ENCODE measurements at places on chromosomes 5 and 9. TPM values are rescaled to one million over a fixed set of nuclear protein-coding genes. Genes with fewer than 3 reads are reported as not detected.

- DNase-seq, result no peak
These were observed 3.4 kb downstream of the PRPF4 start for GRCh38 chr9:113278840-113279239.

GRCh38 chr5:38621840-38622437, 65.5 kb upstream of the LIFR start:
- DNase-seq, result no peak

- peak; percentile 43 for DNase-seq
These were observed 374.7 kb upstream of the WWC1 start for GRCh38 chr5:167916706-167917105.

GRCh38 chr9:134403292-134403681, 77.0 kb downstream of the RXRA start:
- DNase-seq, result peak; percentile 42

DNA sequence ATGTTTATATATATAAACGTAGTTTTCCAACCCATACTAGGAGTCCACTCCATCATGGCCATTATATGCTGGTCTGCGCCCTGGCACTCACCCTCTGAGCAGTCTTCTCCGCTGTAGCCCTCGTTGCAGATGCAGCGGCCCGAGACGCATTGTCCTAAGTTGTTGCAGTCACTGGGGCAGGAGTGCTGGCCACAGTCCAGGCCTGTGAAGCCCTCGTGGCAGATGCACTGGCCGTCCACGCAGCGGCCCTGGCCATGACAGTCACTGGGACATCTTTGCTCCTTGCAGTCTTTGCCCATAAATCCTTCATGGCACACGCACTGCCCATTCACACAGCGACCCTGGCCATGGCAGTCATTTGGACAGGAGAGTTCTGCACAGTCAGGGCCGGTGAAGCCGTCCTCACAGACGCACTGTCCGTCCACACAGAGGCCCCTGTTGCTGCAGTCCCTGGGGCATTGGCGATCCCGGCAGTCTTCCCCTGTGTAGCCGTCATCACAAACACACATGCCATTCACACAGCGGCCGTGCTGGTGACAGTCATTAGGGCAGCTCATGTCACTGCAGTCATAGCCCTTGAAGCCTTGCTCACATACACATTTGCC, 32.1 kb downstream of the TNC start:
- no peak for DNase-seq

- DNase-seq, result peak; percentile 57
These were observed 57.4 kb downstream of the CFAP95 start for GRCh38 chr9:69877852-69878514.

GRCh38 chr9:515665-516064, 301.0 kb downstream of the DOCK8 start:
- no peak for DNase-seq

DNA sequence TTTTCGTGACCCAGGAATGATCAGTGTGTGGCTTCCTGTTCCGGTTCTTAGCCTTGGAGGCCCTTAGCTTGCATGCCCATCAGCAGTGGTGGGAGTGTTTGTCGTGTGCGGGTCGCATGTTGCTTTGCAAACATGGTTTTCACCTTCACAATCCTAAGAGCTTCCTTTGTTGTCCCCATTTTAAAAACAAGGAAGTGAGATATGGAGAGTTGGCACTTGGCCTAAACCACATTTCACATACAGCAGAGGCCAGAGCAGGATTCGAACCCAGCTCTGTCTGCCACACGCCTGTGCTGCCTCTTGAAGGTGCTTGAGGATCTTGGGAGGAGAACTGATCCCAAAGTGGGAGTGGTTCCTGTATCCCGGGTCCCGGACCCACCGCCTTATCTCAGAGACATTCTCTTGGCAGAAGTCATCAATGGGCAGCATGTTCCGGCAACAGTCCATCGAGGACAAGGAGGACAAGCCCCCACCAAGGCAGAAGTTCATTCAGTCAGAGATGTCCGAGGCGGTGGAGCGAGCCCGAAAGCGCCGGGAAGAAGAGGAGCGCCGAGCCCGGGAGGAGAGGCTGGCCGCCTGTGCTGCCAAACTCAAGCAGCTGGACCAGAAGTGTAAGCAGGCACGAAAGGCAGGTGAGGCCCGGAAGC, 38.2 kb upstream of the POMT1 start:
- DNase-seq, result no peak

DNA sequence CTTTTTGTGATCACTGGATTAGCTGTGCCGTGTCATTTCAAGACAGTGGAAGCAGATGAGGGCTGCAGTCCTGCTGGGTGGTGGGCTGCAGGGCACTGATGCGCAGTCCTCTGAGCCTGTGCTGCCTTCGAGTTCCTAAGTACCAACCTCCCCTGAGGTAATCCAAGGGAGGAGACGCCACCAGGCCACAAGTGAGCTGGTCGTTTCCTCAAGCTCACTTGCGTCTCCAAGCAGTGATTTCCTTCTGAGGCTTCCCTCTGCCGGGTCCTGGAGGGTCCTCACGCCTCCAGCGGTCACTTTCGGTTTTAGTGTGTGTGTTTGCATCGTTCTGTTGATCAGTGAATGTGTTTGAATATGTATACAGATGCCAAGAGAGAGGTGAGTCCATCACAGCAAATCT, 115.7 kb downstream of the TRIO start:
- no peak for DNase-seq

DNA sequence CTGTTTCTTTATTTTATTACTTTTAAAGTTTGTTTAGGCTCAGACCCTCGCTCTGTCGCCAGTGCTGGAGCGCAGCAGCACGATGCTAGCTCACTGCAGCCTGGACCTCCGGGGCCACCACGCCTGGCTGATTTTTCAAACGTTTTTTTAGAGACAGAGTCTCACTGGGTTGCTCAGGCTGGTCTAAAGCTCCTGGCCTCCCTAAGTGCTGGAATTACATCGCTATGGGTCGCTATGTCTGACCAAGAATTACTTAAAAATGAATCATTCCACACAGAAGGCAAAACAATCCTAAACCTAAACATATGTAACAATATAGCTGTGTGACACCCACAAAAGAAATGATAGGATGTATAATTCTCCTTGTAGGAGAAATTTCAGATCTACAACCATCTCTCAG, 86.9 kb upstream of the SIMC1 start:
- DNase-seq, result peak; percentile 9

- DNase-seq, result no peak
These were observed 278.0 kb downstream of the DRD1 start for GRCh38 chr5:175166026-175166425.

DNA sequence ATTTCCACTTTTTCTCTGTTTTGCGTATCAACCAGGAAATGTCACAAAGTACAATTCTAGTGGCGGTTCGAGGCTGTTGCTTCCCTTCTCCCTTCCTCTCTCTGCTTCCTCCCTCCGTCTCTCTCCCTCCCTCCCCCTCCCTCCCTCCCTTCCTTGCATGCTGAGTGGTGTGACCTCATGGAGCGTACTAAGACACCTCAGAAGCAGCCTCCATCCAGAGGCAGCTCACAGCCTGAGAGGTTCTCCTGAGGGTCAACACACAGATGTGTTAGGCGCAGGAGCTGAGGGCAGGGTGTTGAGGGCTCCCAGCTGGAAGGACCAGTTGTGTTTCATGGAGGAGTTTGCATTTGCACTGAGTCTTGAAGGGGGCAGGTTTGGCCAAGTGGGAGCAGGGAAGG, 57.7 kb downstream of the COL5A1 start:
- no peak for DNase-seq

- DNase-seq, result peak; percentile 64
These were observed 36.0 kb upstream of the GLIPR2 start for GRCh38 chr9:36100532-36100931.

- no peak for DNase-seq
These were observed at the start of gene GALNT12 for GRCh38 chr9:98807070-98807813. GALNT12 (plus strand) TSS chr9:98807670; CDS start chr9:98807699, 29 bp downstream.

GRCh38 chr5:94754824-94755223, 136.4 kb downstream of the SLF1 start:
- peak; percentile 10 for DNase-seq

Gene SLC36A2
- total RNA-seq, result not detected

Gene CBY3
- not detected for total RNA-seq

Data from A172 (cell line).